Ammon's horn (tissue), 1 donor: ENCODE measurements at places on chromosomes 5 and 9.
A peak's percentile ranks its signal among the peaks of the same experiment; 100 is the strongest.

DNA sequence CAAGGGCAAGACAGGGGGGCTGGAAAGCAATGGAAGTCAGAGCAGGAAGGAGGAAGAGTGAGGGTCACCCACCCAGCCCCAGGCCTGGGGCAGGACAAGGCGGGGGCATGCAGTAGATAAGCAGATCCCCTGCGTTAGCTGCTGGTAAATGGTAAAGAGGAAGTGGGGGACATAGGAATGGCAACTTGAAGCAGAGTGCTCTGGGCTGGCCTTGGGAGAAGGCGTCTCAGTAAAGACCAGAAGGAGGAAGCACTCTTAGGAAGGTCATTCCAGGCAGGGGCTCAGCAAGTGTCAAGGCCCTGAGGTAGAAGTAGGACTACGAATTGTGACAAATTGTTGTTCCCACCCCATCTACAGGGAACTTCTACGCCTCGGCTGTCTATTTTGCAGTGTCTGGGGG lies 15.1 kb downstream of the TCOF1 start:
- no peak for DNase-seq

DNA sequence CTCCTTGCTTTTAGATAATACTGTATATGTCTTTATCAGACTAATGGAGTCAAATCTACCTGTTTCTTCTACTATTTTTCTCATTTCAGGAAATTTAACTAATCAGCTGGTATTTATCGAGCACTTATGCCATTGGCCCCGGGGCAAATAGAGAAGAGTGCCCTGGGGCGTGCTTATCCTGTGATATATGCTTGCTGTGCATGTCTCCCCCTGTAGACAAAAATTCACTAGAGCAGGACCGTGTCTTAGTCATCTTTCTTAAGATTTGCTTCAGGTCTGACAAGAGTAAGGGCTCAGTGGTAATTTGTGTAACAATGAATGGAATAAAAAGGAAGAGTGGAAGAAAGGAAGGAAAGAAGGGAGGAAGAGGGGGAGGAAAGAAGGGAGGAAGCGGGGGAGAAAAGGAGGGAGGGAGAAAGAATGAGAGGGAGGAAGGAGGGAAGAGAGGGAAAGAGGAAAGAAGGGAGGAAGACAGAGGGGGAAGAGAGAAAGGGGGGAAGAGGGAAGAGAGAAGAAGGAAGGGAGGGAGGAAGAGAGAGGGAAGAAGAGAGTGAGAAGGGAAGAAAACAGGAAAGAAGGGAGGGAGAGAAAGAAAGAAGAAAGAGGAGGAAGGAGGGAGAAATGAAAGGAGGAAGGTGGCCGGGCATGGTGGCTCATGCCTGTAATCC lies 295.7 kb upstream of the PANK3 start:
- DNase-seq = no peak

DNA sequence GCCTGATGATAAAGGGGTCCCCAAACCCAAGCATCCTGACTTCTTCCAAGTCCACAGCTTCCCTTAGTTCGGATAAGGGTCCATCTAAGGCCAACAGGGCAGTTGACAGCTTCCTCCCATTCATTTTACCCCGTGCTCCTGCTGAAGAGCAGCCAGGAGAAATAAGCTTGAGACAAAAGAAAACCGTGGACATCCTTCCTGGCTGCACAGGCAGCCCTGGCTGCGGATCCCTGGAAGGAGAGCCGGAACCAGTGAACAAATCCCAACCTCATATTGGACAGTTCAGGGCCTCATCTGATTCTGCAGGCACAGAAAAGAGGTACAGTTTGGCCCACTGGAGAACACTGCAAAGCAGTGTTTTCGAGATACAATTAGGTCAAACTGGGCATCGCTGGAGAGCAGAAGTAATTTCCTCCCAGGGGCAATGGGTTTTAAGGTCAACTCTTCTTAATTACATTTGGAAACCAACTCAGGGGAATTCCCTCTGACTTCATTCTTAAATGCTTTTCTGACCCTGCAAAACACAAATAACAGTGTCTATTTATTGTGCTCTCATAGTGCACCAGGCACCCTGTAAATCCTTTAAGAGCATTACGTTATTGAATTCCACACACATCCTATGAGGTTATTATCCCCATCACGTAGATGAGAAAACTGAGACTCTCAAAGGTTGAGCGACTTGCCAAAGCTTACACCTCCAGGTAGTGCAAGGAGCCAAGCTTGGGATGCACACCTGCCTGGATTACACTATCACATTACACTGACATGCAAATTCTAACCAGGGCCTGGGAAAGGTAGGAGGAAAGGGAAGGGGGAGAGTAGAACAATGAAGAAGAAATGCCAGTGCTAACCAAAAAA lies 21.2 kb downstream of the ADAM19 start:
- no peak for DNase-seq

GRCh38 chr5:107129051-107129450 lies 541.7 kb downstream of the EFNA5 start:
- no peak for DNase-seq

GRCh38 chr5:166581826-166582225 lies 1709.6 kb upstream of the WWC1 start:
- no peak for DNase-seq

DNA sequence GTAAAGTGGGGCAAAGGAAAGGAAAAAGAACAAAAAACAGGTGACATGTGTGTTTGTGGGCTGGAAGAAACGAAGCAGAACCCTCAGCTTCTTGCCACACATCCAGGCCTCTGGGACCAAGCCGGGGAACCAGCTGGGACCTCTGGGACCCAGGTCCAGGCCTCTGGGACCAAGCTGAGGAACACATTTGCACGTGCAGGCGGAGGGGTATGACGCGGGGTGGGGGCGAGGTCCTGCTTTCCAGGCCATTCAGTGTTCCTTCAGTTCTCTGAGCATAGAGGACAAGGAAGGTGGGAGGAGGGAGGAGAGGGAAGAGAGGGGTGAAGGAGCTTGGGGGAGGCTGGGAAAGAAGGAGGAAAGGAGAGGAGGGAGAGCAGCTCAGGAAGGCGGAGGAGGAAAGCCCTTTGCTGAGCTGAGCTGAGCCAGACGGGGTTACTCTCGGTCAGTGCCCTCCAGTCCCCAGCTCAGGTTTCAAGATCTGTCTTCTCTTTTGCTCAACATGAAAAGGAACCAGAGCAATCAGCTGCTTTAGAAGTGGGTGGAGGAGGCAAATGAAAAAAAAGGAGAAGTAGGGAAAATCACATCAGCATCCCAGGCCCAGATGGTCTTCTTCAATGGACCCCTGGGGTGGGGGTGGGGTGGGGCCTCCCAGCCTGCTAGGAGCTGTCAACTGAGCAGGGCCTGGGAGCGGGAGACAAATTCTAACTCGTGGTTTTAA lies 59.1 kb downstream of the ABCA1 start:
- peak; percentile 78 for DNase-seq

DNA sequence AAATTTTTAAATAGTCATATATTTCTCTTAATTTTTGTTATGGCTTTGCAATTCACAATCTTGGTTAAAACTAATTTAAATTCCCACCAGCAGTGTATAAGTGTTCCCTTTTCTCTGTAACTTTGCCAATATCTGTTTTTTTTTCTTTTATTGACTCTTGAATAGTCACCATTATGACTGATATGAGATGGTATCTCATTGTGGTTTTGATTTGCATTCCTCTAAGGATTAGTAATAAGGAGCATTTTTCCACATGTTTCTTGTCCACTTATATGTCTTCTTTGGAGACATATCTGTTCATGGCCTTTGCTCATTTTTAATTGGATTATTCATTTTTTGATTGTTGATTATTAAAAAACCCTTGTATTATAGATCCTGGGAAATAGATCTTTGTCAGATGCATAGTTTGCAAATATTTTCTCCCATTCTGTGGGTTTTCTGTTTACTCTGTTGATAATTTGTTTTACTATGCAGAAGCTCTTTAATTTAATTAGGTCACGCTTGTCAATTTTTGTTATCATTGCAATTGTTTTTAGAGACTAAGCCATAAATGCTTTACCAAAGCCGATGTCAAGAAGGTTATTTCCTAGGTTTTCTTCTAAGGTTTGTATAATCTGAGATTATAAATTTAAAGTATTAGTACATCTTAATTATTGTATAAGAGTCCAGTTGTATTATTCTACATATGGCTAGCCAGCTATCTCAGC lies 610.9 kb downstream of the CHSY3 start:
- DNase-seq = no peak

GRCh38 chr5:15634591-15635288 lies 134.8 kb downstream of the FBXL7 start:
- no peak for DNase-seq

GRCh38 chr9:132672413-132672690 lies 2.1 kb downstream of the GTF3C4 start:
- no peak for DNase-seq

GRCh38 chr5:134177369-134178095 lies 782 bp upstream of the SKP1 start:
- peak; percentile 24 for DNase-seq

GRCh38 chr9:130186839-130187522 lies 14.8 kb downstream of the NCS1 start:
- no peak for DNase-seq

GRCh38 chr5:98599016-98599415 lies 174.4 kb upstream of the RGMB start:
- DNase-seq = no peak

GRCh38 chr9:14238518-14238917 lies 75.4 kb downstream of the NFIB start:
- no peak for DNase-seq
